ENCODE measurements at places on chromosomes 4 and X.

- DNase-seq = no peak
Observed at GRCh38 chr4:20042769-20043168, 208.9 kb upstream of the SLIT2 start.

DNA sequence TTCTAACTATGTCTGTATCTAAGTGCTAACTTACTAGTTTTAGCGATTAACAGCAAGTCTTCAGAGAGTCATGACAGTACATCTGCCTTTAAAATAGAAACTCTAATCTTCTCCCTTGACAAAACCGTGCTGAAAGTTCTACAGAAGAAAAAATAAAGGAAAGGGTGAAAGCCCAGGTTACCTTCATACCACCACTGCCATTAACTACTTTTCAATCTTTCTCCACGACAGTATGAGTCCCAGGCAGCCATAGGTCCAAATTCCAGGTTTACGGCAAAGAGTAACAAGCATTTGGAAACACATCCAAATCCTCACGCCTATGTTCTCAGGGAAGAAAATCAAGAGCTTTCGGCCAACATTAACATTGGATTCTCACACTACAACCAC lies 12.4 kb upstream of the ZCCHC13 start:
- DNase-seq = no peak

GRCh38 chrX:133685822-133686221 lies 270.5 kb upstream of the GPC4 start:
- DNase-seq = no peak

DNA sequence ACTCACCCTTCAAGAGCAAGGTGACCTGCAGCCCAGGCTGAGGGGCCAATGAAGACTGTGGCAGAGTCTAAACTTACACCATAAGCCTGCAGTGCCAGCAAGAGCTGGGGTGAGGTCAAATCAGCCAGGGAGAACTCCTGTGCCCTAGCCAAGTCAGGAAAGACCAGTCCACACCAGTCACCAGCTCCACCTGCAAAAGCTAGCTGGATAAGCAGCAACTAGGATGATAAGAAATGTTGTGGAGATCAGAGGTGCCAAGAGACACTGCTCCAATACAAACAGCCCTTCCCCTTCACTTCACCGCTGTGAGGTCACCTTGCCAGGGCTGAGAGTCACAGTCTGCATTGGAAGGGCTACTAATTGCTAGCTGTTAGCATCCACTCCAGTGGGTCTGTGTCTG lies 31.3 kb downstream of the NIPAL1 start:
- DNase-seq = no peak

GRCh38 chrX:31147175-31147574 lies 75.3 kb upstream of the FTHL17 start:
- no peak for DNase-seq

GRCh38 chrX:54640736-54641135 lies 110.7 kb downstream of the GNL3L start:
- DNase-seq = no peak

GRCh38 chr4:6277139-6277802 lies 7.6 kb downstream of the WFS1 start:
- DNase-seq = no peak

DNA sequence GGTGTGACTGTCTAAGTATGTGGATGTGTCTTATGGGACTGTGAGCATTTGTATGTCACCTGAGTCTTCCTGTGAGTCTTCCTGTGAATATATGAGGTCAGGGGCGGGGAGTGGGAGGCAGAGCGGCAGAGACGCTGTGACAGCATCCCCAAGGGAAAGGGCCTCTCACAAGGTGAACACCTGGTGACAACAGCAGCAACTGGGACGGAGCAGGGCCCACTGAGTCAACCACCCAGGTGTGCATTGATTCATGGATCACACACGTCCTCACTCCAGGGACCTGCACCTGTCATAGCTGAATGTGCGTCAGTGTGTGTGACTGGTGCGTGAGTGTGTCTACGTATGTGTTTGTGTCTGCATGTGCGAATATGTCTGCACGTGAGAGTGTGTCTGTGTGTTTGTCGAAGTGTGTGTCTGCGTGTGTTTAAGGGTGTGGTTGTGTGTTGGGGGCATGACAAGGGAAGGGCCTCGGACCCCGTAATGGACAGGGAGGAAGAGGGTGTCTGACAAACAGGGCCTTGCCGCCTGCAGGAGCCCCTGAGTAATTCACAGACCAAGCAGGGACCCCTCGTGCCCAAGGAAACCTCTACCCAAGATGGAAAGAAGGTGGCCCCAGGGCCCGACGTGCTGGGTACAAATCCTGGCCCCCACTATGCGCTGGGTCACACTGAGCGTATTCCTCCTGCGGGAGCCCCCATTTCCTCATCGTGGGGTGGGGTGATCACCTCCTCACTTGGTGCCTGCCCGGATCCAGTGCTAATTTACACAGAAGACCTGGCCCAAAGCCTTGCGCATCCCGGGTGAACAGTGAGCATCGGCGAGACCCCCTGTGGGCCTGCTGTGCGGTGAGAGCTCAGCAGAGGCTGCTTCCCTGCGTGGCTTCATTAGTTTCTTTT lies 76.7 kb downstream of the ABLIM2 start:
- DNase-seq = no peak

DNA sequence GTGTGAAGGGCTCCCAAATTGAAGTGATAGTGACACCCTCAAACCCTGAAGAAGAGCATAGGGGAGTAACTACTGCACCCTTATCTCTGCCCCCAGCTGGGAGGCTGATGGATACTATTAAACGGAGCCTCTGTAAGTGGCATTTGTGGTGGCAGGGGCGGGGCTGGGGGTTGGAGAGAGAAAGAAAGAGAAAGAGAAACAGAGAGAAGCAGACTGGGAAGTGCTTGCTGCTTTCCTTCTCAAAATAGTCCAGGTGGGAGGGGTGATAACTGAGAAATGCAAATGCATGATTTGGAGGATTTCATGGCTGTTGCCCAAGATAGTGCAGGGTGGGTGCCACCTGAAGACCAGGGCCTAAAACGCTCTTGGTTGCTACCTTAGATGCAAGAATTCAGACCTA lies 253.5 kb upstream of the GATB start:
- no peak for DNase-seq

DNA sequence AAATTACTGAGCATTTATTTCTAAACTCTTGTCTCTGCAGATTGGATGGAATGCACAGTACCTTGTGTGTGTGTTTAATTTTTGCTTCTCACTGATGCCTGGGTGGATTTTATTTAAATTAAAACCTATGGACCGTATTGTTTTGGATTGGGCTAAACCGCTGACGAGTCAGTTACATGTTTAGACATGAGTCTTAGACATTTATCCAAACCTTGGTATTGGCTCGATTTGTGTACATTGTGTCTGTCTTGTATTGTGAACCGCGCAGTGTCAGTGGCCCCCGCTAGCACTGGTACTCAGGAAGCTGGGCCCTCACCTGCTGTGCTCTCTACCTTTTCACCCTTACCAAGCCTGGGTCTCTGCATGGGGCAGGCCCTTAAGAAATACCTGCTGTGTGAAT lies 40.8 kb upstream of the TADA2B start:
- DNase-seq = no peak

GRCh38 chr4:10100734-10101216 lies 15.8 kb downstream of the WDR1 start:
- DNase-seq = no peak

GRCh38 chrX:48002319-48002718 lies 1.5 kb downstream of the ZNF182 start:
- DNase-seq = no peak

GRCh38 chr4:152999346-153000075 lies 63.4 kb downstream of the FHDC1 start:
- peak; percentile 46 for DNase-seq

GRCh38 chrX:19684311-19684710 lies 169.0 kb upstream of the MAP3K15 start:
- DNase-seq = no peak

GRCh38 chr4:123699880-123700771 lies 303.5 kb downstream of the SPRY1 start:
- peak; percentile 99 for DNase-seq

DNA sequence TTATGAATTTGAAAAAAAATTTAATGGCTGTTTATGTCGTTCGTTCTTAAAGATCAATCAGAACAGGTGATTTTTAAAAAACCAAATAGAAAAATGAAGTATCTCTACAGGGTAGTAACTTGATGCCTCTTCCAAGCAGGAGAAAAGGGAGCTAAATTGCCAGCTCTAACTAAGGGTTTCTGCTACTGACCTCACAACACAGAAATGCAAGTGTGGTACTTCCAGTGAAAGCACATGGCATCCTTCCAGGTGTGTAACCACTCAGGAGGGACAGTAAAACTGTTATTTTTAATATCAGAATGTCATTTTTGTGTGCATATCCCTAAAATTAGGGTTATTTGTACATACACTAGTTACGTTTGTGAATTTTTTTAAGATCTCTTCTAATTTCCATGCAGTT lies 116.8 kb upstream of the ZCCHC13 start:
- DNase-seq = peak; percentile 8

GRCh38 chr4:52655506-52655905 lies 3.6 kb downstream of the USP46 start:
- DNase-seq = peak; percentile 80

- no peak for DNase-seq
Observed at GRCh38 chrX:41081821-41082220, 3.4 kb upstream of the USP9X start.

- DNase-seq = no peak
Observed at GRCh38 chrX:154401045-154401799, 3.0 kb downstream of the RPL10 start.

GRCh38 chr4:139145552-139145932 lies 31.5 kb downstream of the ELF2 start:
- no peak for DNase-seq

GRCh38 chrX:119502727-119503483 lies 34.7 kb downstream of the SLC25A5 start:
- DNase-seq = peak; percentile 6

DNA sequence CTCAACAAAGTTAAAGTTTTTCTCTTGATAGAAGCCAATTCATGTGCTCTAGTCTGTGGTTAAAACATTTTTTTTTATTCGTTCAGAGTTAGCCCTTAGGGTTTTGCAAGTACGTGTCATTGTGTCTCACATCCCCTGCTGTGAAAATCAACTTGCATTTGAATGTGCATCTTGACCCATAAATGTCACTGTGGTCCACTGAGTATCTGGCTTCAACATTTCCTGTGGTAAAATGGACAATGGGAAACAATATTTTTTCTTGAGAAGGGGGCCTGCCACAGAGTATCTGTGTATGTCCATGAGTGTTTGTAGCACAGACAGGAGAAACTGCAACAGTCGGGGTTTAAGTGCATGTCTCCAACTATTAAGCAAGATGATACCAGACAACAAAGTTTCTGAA lies 554.8 kb upstream of the TENM3 start:
- no peak for DNase-seq

GRCh38 chrX:53587795-53588420 lies 98.6 kb downstream of the HUWE1 start:
- peak; percentile 30 for DNase-seq

DNA sequence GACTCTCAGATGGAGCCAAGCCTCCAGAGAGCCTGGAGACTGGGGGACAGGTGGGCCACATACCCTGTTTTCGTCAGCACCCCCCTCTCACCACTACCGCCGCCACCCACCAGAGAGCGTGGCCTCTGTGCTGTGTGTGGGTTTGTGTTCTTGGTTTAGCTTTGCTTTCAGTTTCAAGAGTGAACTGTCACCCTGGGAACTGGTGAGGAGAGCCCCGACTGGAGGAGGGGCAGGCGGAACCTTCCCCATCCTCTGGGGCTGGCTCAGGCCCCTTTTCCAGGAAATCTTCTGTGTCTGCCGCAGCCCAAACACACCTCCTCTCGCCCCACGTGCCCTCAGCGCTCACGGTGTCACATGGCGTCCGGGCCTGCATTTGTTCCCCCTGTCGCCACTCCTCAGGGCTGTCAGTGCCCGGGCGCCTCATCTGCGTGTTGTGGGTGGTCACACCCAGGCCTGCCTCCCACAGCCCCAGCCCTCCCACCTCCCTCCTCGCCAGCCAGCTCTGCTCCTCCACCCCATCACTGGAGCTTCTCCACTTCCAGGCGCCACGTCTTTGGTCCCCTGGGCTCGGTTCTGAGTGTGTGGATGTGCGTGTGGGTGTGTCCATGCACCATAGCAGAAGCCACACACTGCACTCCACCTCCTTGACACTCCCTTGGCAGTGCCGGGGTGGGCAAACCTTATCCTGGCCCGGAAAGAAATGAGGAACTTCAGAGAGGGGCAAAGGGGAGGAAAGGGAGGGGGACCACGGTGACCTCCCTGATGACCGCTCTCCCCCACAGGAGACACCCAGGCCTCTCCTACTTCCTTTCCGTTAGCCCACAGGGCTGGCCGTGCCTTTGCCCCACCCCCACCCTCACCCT lies 27.8 kb downstream of the ELF4 start:
- no peak for DNase-seq

- peak; percentile 56 for DNase-seq
Observed at GRCh38 chr4:40212674-40213527, 16.1 kb downstream of the RHOH start.

GRCh38 chrX:100687546-100687945 lies 43.5 kb downstream of the SRPX2 start:
- no peak for DNase-seq

DNA sequence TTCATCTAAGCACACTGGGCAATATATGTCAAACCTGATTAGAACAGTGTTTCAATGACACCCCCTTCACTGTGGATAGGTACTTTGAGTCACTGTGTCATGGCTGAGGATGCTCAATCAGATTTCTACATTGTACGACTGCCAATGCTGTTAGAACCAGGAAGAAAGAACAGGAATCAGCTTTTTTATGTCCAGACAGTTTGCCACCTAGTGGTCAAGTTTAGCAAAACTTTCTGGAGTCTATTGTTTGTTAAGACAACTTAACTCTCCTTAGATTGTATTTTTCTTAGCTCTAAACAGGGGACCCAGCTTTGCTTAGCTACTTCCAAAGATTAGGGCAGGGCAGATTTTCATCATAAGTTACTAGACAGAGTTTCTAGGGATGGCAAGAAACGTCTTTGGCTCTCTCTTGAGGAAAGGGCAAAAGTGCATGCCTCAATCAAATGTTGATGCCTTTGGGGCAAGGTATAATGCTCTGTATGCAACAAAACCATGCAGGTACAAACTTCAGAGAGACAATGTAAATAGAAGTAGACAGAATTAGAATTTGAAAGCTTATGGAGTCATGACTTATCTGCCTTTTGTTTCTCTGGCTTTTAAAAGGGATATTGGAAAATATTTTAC lies 40.5 kb upstream of the BMP3 start:
- peak; percentile 70 for DNase-seq

DNA sequence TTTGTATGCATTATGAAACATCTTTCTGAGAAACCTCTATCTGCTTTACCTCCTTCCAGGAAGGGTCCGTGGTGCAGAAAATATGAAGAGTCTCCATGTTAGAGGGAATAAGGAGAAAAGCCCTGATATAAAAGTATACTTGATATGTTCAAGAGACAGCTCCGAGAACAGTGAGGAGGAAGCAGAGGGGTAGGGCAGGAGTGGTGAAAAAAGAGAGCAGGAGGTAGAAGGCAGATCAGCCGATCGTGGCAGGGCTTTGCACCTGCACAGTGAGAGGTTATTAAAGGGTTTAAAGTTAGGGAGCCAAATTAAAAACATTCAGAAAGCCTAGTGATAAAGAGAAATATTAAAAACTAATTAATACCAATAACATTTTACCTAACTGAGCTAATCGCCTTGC lies 419.7 kb downstream of the FAT4 start:
- no peak for DNase-seq
